GM23248 (cell line): ENCODE measurements at places on chromosomes 7 and 10.

DNA sequence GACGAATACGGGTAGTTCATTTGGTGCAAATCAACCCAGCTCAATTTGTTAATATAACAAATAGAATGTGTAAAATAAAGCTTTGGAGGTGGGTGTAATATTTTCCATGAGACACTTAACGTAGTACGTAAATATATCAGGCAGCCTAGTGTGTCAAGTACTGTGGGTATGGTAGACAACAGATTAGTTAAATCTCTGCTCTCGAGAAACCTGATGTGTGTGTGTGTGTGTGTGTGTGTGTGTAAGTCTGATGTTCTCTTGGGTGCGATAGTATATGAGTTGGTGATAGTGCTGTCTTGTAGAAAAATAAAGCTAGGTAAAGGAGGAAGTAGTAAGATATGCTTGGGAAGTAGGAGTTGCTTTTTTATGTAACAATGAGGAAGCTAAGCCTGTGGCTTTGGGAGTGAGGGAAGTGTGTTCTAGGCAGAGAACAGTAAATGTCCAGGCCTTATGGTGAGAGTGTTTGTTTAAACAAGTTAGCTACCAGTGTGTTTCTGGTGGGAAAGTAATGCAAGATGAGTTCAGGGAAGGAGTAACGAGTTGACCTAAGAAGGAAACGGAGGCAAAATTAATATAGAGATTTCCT lies 26.1 kb downstream of the WAC start:
- no peak for DNase-seq

DNA sequence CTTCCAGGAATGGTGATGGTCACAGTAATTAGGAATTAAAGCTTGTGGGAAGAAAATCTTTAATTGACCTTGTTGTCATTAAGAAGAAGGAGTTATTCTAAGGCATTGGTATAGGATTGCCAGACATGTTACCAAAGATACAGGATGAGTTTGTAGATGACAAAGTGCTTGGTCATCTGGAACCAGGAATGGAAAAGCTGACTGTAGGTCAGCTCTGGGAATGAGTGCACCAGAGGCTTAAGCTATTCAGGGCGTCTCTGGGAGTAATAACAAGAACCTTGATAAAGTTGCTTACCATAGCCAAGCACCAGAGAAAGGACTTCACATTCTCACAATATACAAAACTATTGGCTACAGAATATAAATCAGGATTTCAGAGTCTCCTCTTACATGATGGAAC lies 89.0 kb downstream of the PHTF2 start:
- DNase-seq, result peak; percentile 94

GRCh38 chr10:4151466-4151865 lies 366.5 kb upstream of the KLF6 start:
- no peak for DNase-seq

- no peak for DNase-seq
Observed at GRCh38 chr7:131045526-131045925, 282.1 kb upstream of the MKLN1 start.

GRCh38 chr7:99305473-99306260 lies 20.0 kb upstream of the ARPC1A start:
- peak; percentile 12 for DNase-seq

- peak; percentile 15 for DNase-seq
Observed at GRCh38 chr7:77157446-77157845, 35.0 kb downstream of the CCDC146 start.

GRCh38 chr7:112410092-112410491 lies 40.2 kb upstream of the IFRD1 start:
- DNase-seq, result no peak

DNA sequence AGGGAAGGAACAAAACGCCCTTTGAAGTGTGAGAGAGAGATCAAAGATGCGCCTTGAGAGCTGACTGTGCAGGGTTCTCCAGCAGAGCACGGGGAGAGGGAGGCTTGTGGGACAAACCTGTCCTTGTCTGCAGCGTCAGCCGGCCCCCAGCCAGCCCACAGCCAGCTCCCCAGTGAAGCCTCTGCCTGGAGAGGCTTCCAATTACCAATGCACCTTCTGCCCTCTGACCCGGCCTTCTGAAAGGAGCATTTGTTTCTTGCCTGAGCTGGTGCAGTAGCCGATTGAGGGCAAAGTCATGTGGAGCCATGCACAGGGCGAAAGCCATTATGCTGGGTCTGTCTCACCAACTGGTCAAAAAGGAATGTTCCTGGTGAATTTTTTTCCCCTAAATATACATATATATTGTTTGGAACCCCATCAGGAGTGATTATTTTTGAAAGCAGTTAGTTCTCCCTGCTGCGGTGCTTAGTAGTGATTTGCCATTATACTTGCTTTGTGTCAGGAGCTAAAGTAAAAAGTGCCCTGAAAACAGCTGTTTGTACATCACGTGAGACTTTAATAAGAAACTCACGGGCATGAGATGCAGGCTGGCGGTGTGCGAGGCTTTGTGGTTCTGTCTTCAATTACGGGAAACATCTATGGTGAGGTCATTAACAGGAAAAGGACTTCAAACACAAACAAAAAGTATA lies 268.6 kb downstream of the KLF6 start:
- DNase-seq, result peak; percentile 86

DNA sequence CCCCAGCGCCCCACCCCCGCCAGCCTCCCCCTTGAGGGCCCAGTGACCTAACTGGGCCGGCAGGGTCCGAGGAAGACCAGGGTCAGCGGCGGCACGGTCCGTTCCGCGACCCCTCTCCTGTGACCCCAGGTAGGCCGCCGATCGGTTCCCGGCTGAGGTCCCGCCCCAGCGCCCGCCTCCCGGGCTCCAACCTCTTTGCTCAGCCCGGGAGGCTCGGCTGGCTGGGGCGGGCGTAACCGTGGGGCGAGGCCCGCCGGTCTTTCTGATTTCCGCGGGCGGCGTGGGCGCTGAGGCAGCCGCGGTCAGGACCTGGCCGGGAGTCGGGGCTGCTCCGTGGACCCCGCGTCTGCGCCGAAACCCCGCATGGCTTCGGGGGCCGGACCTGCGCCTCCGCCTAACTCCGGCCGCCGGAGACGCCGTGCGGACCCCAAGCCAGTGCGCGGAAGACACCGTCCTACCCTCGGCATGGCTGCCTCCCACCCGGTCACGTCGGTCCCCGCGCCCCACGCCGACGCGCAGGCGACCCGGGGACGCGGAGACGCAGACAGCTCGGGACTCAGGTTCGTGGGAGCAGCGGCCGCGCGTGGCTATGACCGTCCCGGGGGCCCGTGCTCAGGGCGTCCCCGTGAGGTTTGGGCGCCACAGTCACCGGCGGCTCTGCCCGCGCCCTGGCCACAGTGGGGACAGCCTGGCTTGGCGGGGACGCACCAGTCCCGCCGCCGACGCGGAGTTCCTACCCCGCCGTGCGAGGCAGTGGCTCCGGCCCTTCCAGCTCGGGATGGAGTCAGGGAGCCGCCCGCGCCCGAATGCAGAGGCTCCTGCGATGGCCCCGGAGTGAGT lies 1.0 kb upstream of the VENTX start:
- peak; percentile 29 for DNase-seq

GRCh38 chr10:80154978-80155695 lies 22.6 kb downstream of the PLAC9 start:
- peak; percentile 95 for DNase-seq
